ENCODE measurements at places on chromosomes 7 and 10.

GRCh38 chr10:13894412-13895093, 307.8 kb downstream of the PRPF18 start:
- DNase-seq, result no peak

GRCh38 chr10:72008096-72008981, 44.1 kb downstream of the CHST3 start:
- no peak for DNase-seq

DNA sequence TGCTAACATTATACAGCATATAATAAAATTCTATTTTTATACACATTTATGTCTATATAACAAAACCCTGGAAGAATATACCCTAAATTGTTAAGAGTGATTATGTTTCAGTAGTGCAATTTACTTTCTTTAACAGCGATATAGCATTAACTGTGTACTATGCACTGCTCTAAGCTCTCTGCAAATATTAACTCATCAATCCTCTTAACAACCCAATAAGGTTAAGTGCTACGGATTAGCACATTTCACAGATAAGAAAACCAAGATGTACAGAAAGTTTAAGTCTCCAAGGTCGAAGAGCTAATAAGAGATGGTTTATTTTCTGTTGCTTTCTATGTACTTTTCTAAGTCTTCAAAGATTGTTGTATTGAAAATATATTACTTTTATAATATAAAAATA, 95.8 kb downstream of the SEMA3C start:
- no peak for DNase-seq

- DNase-seq, result no peak
Observed at GRCh38 chr10:70432101-70432500, 9.4 kb downstream of the NODAL start.

- no peak for DNase-seq
Observed at GRCh38 chr7:97513326-97513725, 218.6 kb upstream of the TAC1 start.

GRCh38 chr10:13068071-13068470, 31.9 kb upstream of the OPTN start:
- no peak for DNase-seq

DNA sequence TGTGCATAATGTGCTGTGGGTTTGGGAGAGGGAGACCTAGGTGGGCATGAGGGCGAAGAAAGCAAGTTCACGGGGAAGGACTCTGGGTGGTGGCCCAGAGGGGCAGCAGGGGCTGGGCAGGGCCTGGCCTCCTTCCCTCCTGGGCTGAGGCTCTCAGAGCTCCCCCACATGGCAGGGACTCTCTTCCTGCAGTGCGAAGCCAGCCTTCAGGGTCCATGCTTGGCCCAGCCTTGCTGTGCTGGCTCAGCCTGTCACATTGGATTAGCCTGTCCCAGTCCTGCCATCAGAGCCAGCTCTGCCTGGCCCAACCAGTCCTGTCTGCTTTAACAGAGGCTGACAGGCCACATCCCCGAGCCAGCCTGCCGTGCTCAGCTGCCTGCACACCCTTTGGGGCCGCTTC, 20.4 kb upstream of the ZNF488 start:
- no peak for DNase-seq

DNA sequence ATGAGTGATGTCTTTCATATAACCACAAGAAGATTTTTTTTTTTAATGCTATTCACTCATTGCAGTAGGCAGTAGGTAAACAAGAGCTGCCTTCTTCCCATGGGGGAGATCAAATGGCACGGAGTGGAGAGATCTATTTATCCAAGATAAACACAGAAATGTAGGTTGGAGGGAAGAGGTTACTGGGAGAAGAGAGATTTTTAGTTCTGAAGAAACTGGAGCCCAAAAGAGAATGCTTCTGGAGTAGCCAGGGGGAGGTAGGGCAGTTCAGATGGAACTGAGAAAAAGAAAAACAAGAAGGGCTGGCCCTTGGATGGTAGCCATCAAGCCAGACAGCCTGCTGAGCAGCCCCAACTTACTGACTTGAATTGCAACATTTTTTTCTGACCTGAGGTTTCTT, 270.1 kb upstream of the TPK1 start:
- DNase-seq, result no peak

DNA sequence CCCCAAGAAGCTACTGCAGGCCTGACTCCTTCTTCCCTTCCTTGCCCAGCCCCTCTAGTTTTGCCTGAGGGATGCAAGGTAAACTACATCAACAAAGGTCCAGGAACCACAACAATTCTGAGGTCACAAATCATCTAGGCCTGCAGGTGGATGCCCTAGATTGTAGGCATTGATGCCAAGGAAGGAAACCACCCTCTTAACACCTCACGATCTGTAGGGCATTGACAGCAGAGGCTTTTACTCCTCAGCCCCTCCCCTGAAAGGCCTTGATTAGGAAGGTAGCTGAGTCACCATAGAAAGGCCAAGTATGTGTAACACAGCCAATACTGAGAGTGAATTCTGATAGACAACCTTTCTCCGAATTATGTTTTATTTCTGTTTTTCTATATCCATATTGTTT, 46.7 kb upstream of the FAM3C start:
- no peak for DNase-seq

DNA sequence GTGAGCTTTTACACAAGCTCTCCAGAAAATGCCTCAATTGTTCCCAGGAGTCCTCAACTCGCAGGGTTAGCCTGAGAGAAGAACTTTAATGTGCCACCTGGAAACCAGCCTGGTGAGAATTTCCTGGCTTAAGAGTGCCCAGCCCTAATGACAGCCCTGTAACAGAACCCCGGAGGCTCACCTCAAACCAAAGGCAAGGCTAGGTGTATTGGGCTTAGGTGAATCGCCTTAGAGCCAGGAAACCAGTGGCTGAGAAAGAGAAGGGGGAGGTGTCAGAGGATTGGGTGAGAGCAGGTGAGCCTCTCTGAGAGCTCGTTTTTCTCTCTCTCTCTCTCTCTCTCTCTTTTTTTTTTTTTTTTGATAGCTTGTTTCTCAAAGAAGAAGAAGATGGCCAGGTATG, 7.3 kb downstream of the OCM2 start:
- no peak for DNase-seq

DNA sequence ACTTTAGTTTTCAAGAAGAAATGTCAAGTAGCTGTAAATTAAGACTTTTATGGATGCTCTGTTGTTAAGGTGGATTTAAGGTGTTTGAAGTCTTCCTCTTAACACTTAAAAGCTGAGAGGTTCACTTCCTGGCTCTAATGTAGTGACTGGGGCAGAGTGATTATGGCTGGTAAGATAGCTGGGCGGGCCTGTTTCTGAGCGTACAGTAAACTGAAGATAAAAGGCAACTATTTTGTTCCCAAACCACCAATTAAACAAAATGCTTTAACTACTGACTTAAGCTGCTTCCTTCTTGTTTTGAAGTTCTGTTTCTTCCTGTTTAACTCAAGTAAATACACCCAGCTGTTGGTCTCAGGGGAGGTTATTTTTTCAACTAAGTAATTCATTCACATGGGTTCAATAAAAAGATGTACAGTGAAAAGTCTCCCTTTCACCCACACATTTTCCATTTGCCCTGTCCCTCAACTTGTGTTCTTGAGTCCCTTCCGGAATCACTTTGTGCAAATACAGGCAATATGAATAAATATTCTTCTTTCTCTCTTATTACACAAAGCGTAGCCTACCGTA, 19.3 kb downstream of the VWA2 start:
- no peak for DNase-seq

- no peak for DNase-seq
Observed at GRCh38 chr7:27946351-27946750, 206.4 kb downstream of the TAX1BP1 start.

- DNase-seq, result no peak
Observed at GRCh38 chr10:34377833-34378232, 437.3 kb downstream of the PARD3 start.

- DNase-seq, result no peak
Observed at GRCh38 chr10:75650648-75651047, 219.2 kb downstream of the LRMDA start.

GRCh38 chr10:29181936-29182335, 106.9 kb upstream of the LYZL1 start:
- no peak for DNase-seq

GRCh38 chr7:8418629-8419245, 14.7 kb upstream of the NXPH1 start:
- DNase-seq, result no peak

GRCh38 chr7:71521506-71521905, 389.6 kb downstream of the GALNT17 start:
- DNase-seq, result no peak

DNA sequence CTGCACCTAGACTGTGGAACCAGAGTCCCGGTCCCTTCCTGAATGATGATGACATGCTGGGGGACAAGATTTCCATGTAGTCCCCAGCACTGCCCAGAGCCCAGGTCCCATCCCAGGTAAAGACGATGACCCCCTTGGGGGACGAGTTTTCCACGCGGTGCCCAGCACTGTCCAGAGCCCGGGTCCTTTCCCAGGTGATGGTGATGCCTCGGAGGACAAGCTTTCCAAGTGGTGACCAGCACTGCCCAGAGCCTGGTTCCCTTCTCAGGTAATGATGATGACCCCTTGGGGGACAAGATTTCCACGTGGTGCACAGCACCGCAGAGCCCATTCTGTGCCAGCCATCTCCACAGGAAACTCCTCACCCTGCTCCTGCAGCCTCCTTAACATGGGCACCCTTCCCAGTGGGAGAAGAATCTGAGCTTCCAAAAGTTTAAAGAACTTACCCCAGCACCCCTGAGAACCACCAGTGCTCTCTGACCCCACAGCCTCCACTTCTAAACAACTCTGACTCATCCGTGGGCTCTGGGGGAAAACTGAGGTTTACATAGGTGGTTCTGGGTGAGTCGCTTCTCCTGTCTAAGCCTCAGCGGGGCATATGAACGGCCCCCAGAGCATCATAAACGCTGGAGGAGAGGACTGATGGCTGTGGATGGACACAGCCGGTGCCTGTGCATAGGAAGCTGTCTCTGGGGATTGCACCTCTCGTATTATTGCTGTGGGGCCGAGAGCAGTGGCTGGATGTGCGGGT, 233.2 kb downstream of the TCERG1L start:
- no peak for DNase-seq

GRCh38 chr10:122013311-122013780, 24.4 kb downstream of the TACC2 start:
- DNase-seq, result no peak

DNA sequence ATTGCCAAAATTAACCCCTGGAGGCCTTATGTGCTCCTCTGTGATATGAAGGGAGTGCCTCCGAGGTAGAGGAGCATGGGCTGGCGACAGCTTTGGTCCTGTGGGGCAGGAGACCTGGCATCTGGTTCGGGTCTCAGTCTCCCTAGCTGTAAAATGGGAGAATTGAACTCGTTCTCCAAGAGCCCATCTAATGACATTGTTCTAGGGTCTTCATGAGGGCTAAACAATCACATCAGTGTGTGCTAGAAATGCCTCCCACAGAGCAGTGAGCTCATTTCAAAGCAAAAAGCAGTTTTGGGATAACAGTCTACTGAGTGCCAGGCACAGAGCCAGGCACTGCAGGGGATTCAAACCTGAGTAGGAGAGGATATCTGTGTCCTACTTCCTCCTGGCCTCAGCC, 248.0 kb downstream of the RPS24 start:
- no peak for DNase-seq

DNA sequence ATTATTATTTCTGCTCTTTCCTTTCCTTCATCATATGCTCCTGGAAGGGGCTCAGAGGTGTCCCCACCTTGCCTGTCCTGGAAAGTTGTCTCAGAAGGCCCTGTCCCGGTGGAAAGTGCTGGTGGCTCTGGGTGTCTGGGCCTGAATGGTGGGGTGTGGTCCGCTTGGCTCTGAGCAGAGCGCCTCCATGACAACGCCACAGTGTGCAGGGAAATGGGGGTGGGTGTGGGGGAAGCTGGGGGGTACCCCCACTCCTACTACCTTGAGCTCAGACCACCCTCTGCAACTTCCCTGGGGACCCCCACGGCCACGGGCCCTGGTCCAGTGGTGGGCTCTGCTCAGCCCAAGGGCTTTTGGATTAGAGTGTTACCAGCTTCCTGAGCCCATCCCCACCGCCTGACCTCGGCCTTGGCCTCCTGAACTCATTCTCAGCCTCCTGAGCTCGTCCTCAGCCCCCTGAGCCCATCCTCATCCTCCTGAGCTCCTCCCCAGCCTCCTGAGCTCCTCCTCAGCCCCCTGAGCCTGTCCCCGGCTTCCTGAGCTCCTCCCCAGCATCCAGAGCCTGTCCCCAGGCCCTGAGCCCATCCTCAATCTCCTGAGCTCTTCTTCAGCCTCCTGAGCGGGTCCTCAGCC, 106.4 kb upstream of the FAM20C start:
- DNase-seq, result no peak

DNA sequence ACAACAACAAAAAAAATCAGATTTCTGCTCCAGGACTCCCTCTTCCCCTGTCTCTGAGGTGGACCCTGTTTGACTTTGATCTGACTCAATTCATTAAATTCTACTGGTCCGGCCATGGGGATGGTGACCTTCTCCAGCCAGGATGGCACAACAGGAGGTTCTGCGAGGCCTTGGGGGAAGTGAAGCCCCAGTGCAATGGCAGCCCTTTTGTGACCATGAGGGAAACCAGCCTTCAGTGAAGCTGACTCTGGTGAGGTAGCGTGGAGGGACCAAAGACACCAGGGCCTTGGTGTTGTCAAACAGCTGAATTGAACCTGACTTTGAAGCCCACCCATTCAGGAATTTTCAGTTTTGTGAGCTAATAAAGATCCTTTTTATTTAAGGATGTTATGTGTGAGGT, 44.5 kb downstream of the NPTX2 start:
- no peak for DNase-seq

GRCh38 chr7:28854750-28855074, 103.4 kb downstream of the TRIL start:
- DNase-seq, result no peak

DNA sequence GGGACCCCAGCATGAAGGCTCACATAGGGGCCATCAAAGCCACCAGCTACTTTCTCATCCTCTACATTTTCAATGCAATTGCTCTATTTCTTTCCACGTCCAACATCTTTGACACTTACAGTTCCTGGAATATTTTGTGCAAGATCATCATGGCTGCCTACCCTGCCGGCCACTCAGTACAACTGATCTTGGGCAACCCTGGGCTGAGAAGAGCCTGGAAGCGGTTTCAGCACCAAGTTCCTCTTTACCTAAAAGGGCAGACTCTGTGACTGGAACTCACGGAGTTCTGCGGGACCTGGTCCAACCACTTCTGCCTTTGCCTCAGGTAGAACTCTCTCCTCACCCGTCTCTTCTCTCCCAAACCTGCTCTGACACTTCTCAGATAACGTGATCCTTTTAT, 945 bp downstream of the TAS2R40 start:
- no peak for DNase-seq

GRCh38 chr7:34332006-34332405, 326.0 kb upstream of the NPSR1 start:
- no peak for DNase-seq

- no peak for DNase-seq
Observed at GRCh38 chr7:143487061-143487460, 9.4 kb downstream of the TAS2R41 start.

GRCh38 chr10:75037171-75038153, 74.0 kb upstream of the SAMD8 start:
- DNase-seq, result no peak

Data from thoracic aorta (tissue), 2 donors.